ENCODE measurements at places on chromosomes 12 and 14.
A peak's percentile ranks its signal among the peaks of the same experiment; 100 is the strongest.

DNA sequence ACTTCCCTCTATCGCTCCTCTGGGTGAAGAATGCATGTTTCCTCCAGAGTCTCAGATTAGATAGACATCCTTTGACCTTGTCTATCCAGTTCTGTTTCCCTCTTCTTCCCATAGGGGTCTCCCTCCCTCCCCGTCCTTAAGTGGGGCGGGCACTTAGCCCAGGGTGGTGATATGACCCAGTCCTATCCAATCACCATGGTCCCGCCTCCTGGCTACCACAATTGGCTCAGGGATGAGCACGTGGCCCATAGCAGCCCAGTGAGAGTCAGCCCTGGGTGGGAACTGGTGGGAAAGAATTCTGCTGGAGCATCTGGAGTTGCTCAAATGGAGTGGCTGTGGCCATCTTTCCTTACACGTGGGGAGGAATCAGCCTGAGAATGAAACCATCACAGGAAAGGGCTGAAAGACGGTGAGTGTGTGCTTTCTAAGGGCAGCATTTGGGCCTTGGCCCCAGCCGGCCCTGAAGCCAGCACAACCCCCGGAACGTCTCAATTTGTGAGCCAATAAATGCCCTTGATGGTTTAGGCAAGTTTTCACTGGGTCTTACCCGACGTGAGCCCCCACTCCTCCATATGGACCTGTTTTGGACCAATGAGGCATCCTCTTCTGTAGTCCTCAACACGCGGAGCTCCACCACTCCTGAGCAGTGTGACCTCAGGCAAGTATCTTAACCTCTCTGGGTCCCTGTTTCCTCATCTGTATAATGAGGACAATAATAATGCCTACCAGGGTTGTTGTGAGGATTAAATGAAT is 14.4 kb upstream of the MLXIP start:
- peak; percentile 99 for DNase-seq

- peak; percentile 69 for DNase-seq
These were observed 142.8 kb downstream of the SLC8A3 start for GRCh38 chr14:70045844-70046535.

DNA sequence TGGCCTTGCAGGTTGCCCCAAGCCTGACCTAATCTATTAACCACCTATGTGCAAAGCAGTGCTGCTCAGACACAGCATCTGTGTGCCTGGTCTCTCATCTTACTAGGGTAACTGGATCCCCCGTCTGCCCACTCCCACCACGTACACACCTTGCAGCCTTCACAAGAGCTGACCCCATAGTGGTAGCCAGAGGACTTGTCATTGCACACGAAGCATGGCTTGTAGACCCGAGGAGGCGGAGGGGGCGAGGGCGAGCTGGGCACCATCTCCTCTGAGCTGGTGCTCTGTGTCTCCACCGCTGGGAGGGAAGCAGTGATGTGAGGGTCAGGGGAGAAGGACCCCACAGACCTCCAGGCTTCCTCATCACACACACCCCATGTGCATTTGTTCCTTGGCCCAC is 8.4 kb upstream of the ITGB7 start:
- no peak for DNase-seq

DNA sequence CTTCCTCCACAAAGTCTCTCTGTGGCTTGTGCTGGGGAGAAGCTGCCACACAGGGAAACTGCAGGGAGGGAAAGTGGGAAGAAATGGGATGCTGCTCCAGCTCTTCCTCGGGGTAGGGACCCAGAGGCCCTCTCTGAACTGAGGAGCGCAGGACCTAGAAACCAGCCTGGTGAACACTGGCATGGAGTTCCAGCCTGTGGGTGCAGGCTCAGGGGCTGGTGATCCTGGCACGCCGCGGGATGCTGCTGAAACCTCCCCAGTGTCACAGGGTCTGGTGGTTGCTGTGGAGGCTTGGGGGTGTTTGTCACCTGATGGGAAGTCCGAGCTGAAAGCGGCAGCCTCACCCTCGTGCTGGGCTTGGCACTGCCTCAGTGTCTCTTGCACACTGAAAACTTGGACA is 5.2 kb upstream of the KRT75 start:
- no peak for DNase-seq

DNA sequence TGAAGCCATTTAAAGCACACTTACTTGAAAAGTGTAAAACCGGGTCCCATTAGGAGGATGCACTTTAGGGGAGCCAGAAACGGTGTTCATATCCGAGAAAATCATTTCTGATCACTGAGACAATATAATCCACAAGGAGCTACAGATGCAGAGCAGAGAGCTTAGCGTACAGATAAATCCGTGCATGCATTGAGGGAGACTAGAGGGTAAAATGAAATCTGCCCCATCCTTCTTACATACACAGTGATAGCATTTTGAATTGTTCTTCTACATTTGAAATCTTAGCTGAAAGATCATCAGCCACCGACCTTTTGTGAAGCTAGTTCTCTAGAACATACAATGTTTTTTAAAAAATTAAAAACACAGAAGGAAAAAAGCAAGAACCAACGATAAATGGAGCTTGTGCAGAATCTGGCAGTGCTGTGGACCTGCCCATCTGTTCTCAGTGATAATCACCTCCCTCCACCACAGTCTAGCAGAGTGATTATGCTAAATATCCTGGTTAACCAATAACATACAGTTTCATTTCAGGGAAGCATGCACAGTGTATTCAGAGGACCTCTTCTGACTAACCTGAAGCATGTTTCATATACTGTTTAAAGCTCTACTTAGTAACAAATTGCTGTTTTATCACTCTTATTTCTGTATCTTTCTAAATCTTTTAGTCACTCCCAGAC is 161.1 kb downstream of the PPFIA2 start:
- no peak for DNase-seq

DNA sequence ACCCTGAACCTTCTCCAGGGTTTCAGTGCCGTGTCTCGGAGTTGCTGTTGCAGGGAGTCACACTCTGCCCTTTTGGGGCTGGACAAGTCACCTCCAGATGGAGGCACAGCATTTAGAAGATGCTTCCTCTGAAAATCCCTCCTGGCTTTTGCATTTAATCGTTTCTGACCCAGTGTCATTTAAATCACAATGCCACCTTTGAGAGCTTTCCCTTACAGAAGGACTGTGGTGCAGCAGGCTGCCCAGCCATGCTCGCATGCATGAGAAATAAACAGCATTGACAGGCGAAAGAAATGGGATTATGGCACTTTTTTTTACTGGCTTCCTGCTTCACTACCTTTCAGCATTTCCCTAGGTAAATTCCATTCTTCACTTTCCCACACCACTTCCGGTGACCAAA is 113.4 kb upstream of the DYRK2 start:
- DNase-seq: no peak

- DNase-seq: no peak
These were observed 63.9 kb downstream of the NUAK1 start for GRCh38 chr12:106074706-106075392.

DNA sequence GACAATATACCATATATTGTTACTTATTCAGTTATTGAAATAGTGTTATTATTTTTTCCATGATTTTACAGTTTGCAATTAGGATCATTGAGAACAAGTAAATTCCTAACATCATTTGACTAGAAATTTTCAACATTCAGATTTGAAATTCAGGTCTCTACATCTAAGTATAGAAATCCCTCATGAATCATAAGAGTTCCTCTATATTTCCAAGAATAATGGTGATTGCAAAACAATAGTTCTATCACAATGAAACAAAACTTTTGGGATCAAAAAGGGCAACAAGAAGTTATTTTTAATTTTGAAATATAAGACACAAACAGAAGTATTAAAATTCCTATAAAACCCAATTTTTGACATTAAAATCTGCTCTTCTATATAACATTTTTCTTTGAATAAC is 10.8 kb downstream of the CLEC1A start:
- DNase-seq: no peak

DNA sequence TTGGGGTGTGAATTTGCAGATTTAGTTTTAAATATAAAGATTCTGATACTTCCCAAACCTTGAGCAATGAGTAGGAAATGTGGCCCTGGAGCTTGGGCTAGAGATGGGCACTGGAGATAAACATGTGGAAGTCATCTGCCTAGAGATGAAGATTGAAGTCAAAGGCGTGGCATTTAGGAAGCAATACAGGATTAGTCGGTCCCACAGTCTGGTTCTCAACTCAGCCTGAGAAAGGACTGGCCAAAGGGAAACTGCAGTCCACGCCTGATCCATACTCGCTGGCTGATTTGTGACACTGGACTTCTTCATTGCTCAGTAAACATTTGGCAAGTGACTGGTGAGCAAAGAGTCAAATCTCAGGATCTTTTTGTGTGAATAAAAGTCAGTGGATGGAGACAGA is 268.2 kb upstream of the ATP2B1 start:
- no peak for DNase-seq

GRCh38 chr12:107446476-107446875 is 239.1 kb upstream of the PWP1 start:
- no peak for DNase-seq

- no peak for DNase-seq
These were observed 148.0 kb downstream of the APAF1 start for GRCh38 chr12:98793121-98793520.

DNA sequence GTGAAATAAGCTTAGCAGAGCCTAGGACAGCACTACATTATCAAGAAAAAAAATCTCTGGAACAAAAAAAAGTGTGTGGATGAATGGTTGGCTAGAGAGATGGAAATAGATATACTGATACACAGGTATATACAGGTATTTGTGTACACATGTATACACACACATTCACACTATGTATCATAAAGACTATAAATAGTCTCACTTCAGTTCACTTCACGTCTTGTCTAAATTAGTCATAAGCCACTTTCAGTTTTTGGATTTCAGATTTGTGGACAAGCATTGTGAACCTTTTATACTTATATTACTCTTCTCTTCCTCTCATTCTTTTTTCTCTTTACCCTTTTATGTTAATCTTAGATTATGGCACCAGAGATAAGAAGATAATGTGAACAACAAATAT is 41.8 kb upstream of the SLC6A15 start:
- no peak for DNase-seq

GRCh38 chr12:65539023-65539422 is 260.5 kb downstream of the MSRB3 start:
- no peak for DNase-seq

DNA sequence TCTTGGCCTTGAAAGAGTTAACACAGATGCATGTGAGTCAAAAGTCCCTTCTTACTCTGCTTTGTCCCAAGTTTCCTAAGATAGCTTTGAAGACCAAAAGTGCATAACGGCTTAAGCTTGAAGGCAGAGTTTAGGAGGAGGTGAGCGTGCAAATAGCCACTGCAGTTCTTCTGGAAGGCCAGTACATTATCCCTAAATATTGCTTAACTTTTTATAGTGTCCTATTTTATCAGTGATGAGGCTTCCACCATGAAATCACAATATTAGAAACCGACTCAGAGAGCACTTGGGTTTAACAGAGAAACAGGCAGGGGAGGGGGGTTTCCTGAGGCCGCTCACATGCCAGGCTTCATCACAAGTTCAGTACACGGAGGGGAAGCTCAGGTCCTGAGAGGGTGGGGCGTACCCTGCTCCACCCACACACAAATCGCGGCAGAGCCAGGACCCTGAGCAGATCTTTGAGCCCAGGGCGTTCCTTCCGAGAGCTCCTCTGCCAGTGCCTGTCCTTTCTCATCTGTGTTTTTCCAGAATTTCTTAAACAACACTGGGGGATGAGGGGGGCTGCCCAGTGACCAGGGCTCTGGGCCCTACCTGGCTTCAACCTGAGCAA is 26.8 kb upstream of the BDKRB2 start:
- no peak for DNase-seq

DNA sequence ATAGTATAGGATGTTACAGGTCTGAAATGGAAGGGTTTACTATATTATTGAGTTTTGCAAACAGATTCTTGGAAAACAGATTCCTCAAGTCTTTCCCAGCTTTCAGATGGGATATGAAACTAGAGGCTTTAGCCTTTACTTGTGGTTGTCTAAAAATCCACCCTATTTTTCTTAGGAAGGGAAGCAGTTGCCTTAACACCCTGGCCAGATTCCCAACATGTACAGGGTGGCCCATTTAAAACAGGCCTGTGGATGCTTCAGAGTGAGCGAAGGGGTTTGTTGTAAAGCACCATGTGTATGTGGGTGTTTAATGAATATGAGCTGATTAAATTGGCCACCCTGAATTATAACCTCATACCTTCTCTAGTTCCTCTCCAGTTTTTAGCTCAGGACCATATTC is 415.9 kb downstream of the ZFP36L1 start:
- DNase-seq: no peak

GRCh38 chr12:120267736-120268135 is 2.2 kb upstream of the PXN start:
- DNase-seq: no peak

GRCh38 chr12:108589028-108589839 is 8.7 kb downstream of the TMEM119 start:
- DNase-seq: no peak

GRCh38 chr14:89366864-89367778 is 49.9 kb downstream of the FOXN3 start:
- no peak for DNase-seq

DNA sequence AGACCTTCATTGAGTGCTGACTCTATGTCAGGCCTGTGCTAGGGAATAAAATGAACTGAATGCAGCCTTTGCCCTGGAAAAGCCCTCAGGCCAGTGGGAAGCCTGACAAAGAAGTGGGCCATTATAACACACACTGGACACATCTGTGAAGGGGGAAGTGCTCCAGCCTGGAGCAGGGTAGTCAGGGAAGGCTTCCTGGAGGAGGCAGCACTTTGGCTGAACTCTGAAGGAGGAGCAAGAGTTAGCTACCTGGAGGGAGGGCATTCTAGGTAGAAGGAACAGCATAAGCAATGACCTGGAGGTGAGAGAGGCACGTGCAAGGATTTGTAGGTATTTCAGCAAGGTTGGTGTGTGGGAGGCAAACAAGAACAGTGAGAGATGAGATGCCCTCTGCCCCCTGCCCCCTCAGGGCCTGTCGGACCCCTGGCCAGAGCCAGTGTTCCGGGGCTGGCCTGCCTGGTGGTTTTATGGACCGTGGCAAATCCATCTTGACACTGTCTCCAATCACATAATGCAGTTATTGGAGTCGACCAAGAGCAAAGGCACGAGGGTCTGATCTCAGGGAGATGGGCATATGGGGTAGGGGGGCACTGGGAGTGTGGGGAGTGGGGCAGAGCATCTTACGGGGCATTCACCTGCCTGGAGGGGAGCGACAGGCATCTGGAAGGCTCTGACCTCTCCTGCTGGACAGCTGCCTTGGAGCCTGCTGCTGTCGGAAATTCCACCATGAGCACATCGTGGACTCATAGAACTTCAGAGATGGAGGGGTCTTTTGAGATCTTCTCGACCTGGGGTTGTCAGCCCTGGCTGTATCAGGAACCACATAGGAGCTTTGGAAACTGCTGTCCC is 2.7 kb upstream of the FAM222A start:
- no peak for DNase-seq

DNA sequence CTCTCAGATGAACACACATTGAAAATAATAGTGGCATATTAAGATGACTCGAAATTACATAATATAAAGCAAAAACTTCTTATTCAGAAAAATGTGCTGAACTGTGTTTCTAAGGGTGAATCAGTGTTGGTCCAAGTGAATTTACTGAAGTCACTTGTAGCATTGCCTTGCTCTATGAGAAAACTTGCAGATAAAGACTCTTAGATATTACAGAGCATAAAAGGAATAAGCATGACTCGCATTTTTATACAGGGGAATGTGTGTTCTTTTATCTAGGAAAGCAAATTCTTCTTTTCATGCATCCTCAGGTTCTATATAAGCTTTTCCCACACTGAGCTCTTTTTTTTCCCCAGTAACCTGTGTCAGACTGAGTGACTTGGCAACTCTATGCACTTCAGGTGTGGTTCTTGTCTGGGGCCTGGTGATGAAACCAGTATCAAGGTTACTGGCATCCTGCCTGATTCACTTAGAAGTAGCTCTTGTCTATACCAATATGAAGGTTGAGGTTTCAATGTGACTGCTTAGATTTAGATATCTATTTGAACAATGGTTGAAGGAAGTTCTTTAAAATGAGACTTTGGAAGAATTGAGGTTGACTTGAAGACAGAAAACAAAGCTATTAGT is 76.1 kb downstream of the OTOGL start:
- DNase-seq: no peak
